ENCODE measurements at places on chromosomes 4 and X. TPM values are rescaled to one million over a fixed set of nuclear protein-coding genes. Genes with fewer than 3 reads are reported as not detected.

The ITIH6 gene
- polyA plus RNA-seq, result 0.03 TPM

The RADX gene
- 5.2 TPM for polyA plus RNA-seq

The ZNF185 gene
- polyA plus RNA-seq, result 50.8 TPM

The TNIP3 gene
- 1.9 TPM for polyA plus RNA-seq

The IBSP gene
- polyA plus RNA-seq, result not detected

The IL1RAPL1 gene
- 2.7 TPM for polyA plus RNA-seq

The IL9R gene
- not detected for polyA plus RNA-seq

The POU3F4 gene
- 6.9 TPM for polyA plus RNA-seq

The BTK gene
- polyA plus RNA-seq, result 1.8 TPM

The RRH gene
- polyA plus RNA-seq, result 0.31 TPM

The ATP2B3 gene
- 0.32 TPM for polyA plus RNA-seq

Measured in left renal cortex interstitium (tissue), 4 donors.